ENCODE measurements at places on chromosomes 2 and 18. TPM values are rescaled to one million over a fixed set of nuclear protein-coding genes. Genes with fewer than 3 reads are reported as not detected.

- DNase-seq: peak; percentile 36
Observed at GRCh38 chr2:144524118-144525009, 4.4 kb upstream of the ZEB2 start.

- no peak for DNase-seq
Observed at GRCh38 chr2:121611730-121612705, 37.2 kb downstream of the CLASP1 start.

DNA sequence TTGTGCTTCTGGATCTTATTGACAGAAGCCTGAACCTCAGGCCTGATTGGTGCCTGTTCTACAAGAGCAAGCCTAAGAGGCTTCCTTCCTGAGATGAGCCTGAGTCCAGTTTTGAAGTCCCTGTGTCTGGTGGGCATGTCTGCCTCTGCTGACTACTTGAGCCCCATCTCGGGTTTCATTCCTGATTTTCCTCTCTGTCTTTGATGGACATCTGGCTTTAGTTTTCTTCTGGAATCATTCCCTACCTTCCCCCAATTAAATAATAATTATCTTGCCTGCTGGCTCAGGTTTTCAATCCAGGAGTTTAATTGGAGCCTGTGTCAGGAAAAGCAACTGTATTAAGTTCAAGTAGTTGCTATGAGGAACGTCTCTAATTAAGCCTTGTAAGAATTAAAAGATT is 135.5 kb upstream of the MC4R start:
- DNase-seq: no peak

DNA sequence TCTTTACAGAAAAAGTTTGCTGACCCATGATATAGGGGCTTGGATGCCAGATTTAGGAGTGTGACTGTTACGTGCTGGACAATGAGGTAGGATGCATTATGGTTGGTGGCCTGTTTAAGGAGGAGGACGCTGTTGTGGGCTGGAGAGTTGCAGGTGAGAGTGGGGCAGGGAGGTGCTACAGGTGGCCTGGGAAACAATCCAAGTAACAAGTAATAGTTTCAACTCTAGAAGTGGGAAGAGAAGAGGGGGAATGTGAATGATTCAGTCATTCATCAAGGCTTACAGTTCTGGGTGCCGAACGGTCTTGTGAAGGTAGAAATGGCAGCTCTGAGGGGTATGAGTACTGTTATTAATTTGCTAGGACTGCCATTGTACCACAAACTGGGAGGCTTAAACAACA is 6.2 kb downstream of the FABP1 start:
- DNase-seq: no peak

GRCh38 chr2:11993749-11994148 is 247.3 kb downstream of the LPIN1 start:
- DNase-seq: no peak

- no peak for DNase-seq
Observed at GRCh38 chr2:146579147-146579930, 1265.5 kb upstream of the ACVR2A start.

Gene IHH
- total RNA-seq: 23.1 TPM

Gene HOXD1
- total RNA-seq: not detected

DNA sequence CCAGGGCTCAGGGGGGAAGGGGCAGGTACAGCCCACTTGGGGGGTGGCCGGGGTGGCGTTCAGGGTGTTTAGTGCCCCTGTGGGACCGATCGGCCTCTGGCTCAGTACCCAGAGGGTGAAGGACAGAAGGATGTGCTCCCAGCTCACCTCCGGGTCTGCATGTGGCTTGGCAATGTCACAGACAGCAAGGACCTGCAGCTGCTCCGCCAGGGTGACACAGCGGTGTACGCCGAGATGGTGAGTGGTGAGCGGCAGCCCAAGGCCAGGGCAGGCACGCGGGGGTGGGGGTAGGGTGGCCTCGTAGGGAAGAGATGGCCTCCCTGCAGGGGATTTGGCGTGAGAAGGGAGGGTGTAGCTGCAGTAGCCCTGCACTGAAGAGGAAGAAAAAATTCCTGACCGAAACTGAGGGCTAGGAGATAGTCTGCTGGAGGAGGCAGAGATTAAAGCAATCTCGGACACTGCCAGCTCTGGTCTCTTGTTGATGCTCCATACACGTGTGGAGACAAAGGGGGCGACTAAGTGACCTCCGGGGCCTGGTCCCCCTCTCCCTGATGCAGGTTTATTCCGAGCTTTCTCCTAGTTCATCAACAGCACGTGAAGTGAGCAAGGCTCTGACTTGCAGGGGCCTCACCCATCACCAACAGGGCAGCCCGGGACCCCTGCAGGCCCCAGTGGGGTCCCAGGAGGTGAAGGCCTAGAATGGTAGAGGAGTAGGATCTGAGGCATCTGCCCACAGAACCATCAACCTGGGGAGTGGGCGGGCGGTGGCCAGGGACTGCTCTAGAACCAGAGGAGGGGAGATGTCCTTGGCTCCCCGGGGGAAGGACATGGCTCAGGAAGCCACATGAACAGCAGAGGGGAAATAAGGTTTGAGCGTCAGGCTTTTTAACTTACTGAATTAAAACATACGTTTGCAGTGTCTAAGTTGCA is 45.4 kb downstream of the FER1L5 start:
- DNase-seq: no peak

DNA sequence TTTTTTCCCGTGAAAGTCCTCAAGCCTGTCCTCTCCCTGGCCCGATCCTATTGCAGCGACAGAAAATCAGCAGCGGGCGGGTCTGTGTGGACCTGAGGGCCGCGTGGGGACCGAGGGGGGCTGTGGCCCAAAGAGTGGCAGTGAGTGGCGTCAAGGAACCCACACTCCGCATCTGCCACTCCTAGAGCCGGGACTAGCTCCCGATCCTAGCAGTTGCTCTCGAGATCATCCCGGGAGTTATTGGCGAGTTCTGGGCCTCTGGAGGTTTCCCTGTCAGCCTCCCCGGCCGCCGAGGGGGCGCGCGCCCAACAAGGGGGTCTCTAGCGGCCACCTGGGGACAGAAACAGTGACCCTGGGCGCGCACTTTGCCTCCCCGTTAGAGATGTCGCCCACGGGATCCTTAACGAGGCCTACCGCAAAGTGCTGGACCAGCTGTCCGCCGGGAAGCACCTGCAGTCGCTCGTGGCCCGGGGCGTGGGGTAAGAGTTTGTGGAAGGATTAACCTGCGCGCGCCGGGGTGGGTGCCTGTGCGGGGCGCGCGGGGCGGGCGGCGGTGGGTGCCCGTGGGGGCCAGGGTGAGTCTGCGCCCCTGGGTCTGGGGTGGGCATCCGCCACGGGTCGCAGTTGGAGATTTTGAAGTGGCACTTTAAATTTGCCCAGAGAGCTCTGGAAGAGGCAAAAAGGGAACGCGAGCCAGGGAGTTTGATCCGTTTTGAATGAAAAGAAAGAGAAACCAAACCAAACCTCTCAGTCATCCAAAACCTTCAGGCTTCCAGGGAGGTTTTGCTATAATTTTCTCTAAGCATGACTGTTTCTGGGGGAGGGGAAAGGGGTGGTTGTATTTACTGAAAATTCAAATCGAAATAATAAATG is 3.5 kb downstream of the ADCYAP1 start:
- DNase-seq: no peak

Gene SDC1
- 108 TPM for total RNA-seq

GRCh38 chr18:13139885-13140450 is 78.6 kb upstream of the LDLRAD4 start:
- no peak for DNase-seq

DNA sequence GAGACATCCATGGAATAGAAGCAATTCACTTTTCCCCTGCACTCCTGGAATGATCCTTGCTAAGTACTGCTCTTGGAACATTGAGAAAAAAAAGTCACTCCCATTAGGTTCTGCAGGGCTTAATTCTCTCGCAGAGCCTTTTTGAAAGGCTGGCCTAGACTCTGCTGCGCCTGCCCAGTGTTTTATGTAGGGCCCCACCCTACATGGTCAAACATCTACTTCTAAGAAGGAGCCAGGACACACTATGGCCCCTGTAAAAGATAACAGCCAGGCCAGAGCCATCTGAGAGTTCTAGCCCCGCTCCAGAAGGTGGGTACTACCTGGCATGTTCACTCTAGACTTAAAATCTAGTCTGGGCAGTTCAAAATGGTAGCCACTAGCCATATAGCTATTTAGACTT is 30.6 kb upstream of the NPAS2 start:
- DNase-seq: no peak

- no peak for DNase-seq
Observed at GRCh38 chr2:216554755-216555154, 56.1 kb downstream of the RPL37A start.

- peak; percentile 27 for DNase-seq
Observed at GRCh38 chr18:10661317-10661716, 135.5 kb downstream of the NAPG start.

DNA sequence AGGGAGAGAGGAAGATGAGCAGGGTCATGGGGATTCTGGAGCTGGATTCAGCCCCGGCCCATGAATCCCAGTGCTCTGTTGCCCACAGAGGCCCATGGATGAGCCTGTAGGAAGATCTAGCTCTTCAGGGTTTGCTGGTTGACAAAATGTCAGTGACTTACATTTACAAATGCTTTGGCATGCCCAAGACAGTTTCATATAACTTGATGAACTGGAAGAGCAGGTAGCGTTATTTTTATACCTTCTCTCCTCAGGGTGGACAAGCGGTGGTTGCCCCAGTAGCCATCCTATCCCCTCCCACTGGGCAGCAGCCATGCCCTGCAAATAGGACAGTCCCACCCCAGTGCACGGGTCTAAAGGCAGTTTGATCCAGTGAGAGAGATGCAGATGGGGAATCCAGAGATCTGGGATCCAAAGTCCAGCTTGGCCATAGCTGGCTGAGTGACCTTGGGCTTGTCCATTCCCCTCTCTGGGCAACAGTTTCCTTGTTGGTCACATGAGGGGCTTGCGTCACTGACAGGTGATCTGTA is 21.5 kb upstream of the KCNK3 start:
- DNase-seq: no peak

DNA sequence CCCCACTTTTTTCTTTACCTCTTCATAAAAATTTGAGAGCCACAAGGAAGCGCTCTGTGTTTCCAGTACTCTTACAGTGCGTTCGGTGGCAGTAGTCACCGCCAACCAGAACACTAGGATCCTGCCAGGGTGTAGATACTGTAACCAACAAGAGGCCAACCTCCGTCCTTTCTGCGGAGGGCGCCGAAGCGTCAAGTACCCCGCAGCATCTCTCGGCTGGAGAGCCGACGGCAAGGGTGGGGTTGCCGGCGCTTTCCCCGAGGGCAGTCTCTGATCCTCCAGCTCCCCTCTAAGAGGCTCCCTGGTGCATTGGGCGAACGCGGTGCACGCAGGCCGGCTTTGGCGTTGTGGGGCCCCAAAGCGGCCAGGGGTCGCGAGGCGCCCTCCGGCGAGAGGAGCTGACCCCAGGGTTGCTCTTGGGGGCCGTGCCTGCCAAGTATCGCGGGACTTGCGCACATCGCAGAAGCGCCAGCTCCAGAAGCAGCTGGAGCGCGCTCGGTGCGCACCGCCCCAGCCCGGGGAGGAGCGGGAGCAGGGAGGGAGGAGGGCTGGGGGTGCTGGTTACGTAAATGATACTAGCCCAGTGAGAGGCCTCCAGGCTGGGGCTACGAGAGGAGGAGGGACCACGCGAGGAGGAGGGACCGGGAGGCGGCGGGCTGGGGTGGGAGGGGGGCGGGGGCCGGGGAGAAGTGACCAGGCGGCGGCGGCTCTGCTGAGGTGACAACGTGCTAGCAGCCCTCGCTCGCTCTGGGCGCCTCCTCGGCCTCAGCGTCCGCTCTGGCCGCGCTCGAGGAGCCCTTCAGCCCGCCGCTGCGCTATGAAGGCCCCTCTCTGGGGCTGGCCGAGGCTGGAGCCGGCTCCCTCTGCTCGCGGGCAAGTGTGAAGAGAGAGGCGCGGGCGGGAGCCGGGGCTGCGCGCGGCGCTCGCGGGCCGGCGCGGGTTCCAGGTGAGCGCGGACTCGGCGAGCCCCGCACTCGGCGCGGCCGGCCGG is at the start of gene GALNT13:
Gene GALNT13 (plus strand): TSS at position 692 of the 991 bp plus-strand sequence.
- peak; percentile 89 for DNase-seq

DNA sequence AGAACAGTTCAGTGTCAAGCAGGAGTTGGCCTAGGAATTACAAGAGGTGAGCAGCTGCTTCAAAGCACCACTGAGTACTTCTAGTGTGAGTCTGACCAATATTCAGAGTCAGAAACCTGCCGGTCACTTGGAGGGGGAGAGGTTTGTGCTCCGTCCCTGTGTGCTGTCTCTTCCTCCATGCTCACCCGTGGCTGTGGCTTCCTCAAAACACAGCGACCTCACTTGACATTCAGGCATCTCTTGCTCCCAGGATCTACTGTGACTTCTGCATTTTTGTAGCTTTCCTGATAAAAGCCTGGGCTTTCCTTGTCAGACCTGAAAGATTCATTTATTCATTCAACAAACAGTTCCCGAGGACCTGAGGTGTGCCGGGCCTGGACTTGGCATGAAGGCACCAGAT is 32.9 kb downstream of the TPRKB start:
- DNase-seq: no peak
